Iris pigment epithelial cell (primary cell): ENCODE measurements at places on chromosomes 5 and 9.

- DNase-seq = no peak
Measured at GRCh38 chr5:6389397-6389796, 11.1 kb upstream of the MED10 start.

DNA sequence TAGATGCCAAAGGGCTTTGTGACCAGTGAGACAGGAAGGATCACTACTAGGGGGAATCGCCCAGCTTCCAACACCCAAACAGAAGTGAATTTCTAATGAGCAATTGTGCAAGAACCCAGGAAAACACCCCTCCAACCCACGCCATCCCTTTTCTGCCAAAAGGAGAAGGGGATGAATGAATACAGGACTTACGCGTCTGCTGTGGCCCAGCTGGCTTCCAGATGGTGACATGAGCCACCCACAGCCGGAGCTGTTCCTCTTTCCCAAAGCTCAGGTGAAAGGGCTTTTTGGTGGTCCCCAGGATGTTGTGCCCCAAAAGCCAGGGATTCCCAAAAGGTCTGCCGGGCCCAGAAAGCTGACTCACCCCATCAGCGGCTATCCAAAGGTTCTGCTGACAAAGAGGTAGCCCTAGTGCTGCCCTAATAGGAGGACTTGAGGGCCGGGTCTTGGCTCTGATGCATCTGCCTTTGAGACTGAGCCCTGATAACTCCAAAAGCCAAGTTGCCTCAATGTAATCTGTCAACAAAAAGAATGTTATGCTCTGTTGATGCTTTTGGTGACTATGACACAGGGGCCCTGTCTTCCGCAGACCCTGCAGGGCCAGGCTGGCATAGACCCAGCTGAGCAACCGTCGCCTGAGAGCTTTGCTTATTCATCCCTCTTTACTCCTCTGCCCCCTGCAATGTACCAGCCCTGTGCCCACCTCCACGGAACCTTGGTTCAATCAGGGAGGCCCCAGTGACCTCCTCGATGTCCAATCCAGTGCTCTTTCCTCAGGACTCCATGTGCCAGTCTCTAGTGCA lies 14.5 kb downstream of the GSN start:
- peak; percentile 70 for DNase-seq

GRCh38 chr9:97563458-97564135 lies 62.1 kb downstream of the TMOD1 start:
- no peak for DNase-seq

GRCh38 chr5:112857866-112858265 lies 3.2 kb upstream of the SRP19 start:
- no peak for DNase-seq

- no peak for DNase-seq
Measured at GRCh38 chr5:169183576-169183975, 117.4 kb downstream of the SLIT3 start.

DNA sequence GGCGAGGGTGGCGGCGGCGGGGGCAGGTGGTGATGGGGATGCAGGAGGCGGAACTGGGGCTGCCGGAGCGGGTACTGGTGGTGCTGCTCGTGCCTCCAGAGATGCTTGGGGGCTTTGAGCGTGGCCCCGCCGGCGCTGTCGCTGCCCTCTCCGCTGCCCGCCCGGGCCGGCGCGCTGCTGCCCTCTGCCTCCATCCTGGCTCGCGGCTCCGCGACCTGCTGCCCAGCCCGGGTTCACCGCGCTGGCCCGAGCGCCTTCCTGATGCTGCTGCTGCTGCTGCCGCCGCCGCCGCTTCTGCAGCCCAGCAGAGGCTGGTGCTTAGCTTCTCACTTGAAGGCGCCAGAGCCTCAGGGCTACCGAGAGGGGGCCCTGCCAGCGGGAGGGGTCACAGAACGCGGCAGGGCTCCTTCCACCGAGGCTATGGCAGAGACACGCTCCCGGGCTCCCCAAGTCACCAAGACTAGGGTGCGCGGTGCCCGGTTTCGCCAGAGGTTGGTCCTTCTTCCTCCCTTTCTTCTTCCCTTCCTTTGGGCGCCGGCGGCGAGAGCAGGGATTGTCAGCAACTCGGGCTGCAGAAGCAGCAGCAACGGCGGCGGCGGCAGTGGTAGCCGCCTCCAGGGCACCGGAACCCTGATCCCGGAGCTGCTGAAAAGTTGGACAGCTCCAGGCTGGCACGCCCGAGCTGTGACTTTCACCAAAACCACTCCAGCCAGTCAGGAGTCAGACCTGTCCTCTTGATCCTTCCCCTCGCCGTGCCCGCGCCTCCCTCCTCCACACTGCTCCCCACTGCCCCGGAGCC lies at the start of gene PDE4D:
Gene PDE4D (minus strand): TSS at position 298 of the 799 bp plus-strand sequence.
- DNase-seq = peak; percentile 63

- no peak for DNase-seq
Measured at GRCh38 chr5:10538789-10539686, 24.8 kb upstream of the ANKRD33B start.

- DNase-seq = peak; percentile 63
Measured at GRCh38 chr9:114250235-114250568, 72.7 kb upstream of the ORM1 start.

DNA sequence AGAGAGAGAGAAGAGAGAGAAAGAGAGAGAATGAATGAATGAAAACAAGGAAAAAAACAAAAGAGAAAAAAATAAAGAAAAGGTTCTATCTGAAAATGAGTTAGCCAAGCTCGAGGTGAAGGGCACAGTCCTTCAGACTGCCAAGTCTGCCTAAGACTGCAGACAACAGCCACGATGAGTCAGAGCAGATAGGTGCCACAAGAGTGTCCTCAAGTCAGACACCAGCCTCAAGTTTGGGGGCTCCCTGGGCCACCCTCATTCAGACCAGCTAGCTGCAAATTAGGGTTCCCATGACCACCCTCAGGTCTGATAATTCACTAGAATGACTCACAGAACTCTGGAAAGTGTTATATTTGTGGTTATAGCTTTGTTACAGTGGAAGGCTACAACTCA lies 13.9 kb upstream of the HABP4 start:
- no peak for DNase-seq

- no peak for DNase-seq
Measured at GRCh38 chr9:127707766-127708165, 978 bp downstream of the CFAP157 start.
